ENCODE measurements at places on chromosomes 1 and 21.

DNA sequence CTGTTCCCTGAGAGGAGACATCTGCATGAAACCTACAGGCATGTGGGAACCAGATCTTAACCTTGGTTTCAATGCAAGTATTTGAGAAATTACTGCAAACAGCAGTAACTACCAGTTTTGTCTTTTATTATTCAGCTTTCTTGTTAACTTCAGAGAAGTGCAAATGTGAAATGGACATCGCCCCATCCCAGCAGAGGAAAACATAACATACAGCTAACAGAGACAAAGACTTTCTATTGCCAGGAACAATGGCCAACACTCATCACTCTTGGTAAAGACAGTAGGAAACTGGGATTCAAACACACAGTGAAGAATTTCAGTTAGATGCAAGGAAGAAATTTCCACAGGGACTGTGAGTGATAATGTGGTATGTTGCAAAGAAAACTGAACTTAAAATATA, 115.1 kb downstream of the SLC30A10 start:
- DNase-seq: no peak

GRCh38 chr1:110639724-110640386, 33.7 kb upstream of the KCNA2 start:
- no peak for DNase-seq

GRCh38 chr1:168042362-168042761, 94.4 kb downstream of the GPR161 start:
- DNase-seq: no peak

DNA sequence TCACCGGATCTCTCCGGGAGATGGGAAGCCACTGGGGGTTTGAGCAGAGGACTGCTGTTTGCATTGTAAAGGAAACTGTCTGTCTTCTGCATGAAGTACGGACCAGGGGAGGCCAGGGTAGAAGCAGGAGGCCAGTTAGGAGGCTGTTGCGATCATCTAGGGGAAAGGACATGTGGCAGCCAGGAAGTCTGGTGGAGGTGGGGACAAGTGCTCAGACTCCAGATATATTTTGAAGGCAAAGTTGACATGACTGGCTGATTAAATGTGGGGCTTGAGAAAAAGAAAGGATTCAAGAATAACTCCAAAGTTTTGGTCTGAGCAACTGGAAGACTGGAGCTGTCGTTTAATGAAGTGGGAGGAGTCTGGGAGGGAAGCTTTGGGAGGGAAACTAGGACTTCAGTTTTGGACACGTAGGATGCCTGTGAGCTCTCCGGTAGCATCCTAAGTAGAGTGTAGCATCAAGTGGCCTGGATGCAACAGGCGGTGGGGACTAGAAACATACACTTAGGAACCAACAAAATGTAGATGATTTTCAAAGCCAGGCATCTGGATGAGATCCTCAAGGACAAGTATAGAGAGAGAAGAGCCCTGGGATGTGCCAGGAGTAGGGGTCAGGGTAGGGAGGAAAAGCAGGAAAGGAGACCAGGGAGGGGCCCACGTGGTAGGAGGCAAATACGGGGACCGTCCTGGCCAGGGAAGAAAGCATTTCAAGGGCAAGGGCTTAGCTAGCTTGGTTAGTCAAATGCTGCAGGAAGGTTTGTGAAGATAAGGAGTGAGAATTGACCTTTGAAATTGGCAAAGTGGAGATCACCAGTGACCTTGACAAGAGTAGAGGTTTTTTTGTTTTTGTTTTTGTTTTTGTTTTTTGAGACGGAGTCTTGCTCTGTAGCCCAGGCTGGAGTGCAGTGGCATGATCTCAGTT, 3.7 kb upstream of the C1orf210 start:
- DNase-seq: no peak

- DNase-seq: no peak
Measured at GRCh38 chr1:205961405-205961804, 18.1 kb upstream of the SLC26A9 start.

GRCh38 chr1:180862305-180862704, 50.4 kb upstream of the KIAA1614 start:
- no peak for DNase-seq

- no peak for DNase-seq
Measured at GRCh38 chr1:23625459-23625858, 66.1 kb upstream of the RPL11 start.

- peak; percentile 63 for DNase-seq
Measured at GRCh38 chr1:65792669-65793358, at the start of gene PDE4B. TSS of gene PDE4B (plus strand) at chr1:65792895.

- DNase-seq: no peak
Measured at GRCh38 chr1:8063298-8064036, 37.4 kb upstream of the ERRFI1 start.

- no peak for DNase-seq
Measured at GRCh38 chr1:223700942-223701637, 11.2 kb upstream of the CAPN2 start.
